ENCODE measurements at places on chromosomes 16 and 17.

DNA sequence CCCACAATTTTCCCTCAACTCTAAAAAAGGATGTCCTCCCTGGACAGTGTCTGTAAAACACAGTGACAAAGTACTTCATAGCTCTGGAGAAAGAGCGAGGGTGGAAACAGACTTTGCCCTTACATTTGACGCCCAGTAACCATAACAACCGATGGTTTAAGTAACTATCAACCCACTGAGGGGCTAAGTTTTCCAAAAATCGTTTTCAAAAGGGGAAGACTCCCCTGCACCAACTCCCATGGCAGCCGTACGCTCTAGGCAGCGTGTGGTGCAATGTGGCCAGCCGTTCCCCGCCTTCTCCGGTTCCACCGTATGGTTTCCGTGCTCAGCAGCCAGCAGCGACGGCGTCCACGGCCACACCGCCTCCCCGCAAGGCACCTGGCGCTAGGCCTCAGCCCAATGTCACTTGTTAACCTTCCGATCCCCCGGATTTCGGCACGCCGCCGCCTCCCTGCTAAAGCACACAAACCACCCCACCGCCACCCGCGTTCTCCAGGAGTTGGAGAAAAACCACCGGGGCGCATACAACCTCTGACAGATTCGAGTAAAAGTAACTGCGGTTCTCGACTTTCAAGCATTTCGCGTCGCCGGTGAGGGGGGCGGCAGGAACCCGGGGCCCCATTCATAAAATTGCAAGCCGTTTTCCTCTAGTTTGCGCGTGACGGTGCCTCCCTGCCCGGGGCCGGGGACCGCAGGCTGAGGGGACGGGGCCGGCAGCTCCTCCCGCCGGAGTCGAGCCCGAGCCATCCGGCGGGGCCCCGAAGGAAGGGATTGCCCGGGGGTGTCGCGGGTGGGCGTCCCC is 661 bp downstream of the TEX2 start:
- DNase-seq: peak; percentile 51

GRCh38 chr17:21282231-21282630 is 2.3 kb upstream of the MAP2K3 start:
- DNase-seq: no peak

DNA sequence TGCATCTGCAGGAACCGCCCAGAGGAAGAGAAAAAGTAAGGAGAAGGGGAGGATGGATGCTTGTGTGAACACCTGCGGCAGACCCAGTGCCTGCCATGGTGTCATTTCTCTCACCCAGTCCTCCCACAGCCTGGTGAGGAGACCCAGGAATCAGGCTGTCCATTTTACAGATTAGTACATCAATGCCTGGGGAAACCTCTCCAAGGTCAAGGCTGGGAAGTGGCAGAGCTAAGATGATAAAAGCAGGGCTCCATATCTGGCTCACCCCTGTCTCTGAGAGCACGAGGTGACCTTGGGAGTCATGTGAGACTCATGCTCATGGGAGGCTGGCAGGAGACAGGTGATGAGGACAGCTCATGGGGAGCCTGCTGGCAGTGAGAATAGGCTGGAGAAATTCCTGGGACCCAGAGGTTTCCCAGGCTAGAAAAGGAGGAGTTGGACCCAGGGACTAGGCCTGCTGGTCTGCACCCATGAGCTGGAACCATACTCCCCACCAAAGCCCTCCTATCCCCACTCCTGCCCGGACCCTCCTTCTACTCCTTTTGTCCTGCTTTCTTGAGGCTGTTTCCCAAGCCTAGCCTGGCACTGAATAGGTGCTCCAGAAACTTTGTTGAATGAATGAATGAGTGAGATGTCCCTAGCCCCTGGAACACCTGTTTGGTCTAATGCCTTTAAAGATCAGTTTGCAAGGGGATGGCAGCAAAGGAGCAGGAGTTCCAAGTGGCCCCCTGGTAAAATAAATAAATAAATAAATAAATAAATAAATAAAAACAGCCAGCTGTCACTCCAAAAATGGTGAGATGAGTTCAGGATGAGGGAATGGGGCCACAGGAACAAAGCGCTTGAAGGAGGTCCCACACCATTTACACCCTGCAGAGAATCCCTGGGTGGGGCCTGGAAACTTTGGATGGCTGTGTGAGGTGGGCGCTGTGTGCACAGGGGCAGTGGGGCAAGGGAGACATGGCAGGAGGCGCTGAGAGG is 1.6 kb downstream of the ZNF629 start:
- DNase-seq: no peak

DNA sequence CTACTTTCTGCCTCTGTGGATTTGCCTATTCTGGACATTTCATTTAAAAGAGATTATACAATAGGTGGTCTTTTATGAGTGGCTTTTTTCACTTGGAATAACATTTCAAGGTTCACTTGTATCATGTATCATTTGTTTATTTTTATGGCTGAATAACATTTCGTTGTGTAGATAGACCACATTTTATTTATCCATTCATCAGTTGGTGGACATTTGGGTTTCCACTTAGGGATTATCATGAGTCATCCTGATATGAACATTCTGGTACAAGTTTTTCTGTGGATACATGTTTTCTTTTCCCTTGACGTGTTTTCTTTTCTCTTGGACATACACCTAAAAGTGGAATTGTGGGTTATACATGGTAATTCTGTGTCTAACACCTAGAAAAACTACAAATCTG is 25.3 kb downstream of the PRSS54 start:
- no peak for DNase-seq

- DNase-seq: no peak
These were observed 46.3 kb downstream of the VMP1 start for GRCh38 chr17:59753522-59754467.

- DNase-seq: no peak
These were observed 124.4 kb downstream of the CDYL2 start for GRCh38 chr16:80680046-80680445.

- DNase-seq: no peak
These were observed 157.1 kb upstream of the WSCD1 start for GRCh38 chr17:5913032-5913531.

- DNase-seq: no peak
These were observed 237.7 kb downstream of the SEC14L1 start for GRCh38 chr17:77378318-77379064.

GRCh38 chr17:18960803-18961511 is 9.0 kb downstream of the SLC5A10 start:
- peak; percentile 78 for DNase-seq

DNA sequence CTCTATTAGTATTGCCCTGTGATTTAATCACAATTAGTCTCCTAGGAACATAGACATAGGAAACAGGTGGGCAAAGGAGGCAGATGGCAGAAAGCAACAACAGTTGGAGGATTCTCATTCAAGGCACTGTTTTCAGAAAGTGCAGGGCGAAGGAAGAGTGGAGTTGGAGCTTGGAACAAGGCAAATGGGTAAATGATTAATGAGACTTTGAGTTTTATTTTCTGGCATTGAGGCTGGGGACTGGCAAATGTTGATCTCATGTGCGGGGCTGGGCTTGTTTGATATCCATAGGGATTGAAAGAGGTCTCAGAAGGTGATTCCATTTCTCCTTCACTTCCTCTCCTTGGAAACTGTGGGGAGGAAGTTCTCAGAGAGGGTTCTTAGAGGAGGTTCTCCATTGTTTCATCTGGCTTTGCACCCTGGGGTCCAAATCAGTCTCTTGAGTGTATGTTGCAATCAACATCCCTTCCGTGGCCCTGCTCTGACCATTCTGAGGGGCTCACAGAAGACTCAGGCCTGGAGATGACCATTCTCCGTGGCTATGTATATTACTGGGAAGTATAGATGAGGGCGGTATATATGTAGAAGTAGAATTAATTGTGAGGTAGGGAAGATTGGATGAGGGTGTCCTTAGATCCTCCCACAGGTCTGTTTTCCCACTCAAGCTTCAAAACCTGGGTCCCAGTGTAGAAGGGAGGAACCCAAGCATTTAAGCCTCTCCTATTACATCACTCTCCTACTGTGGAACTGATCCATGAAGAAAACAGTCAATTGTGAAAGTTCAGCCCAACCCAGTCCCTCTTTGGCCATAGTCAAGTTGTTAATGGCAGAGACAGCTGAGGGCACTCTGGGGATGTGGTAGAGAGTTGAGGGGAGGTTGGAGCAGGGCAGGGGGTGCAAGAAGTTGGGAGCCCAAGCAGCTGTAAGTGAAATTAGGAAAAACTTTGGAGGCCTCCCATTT is 36.5 kb upstream of the SRSF1 start:
- DNase-seq: no peak

DNA sequence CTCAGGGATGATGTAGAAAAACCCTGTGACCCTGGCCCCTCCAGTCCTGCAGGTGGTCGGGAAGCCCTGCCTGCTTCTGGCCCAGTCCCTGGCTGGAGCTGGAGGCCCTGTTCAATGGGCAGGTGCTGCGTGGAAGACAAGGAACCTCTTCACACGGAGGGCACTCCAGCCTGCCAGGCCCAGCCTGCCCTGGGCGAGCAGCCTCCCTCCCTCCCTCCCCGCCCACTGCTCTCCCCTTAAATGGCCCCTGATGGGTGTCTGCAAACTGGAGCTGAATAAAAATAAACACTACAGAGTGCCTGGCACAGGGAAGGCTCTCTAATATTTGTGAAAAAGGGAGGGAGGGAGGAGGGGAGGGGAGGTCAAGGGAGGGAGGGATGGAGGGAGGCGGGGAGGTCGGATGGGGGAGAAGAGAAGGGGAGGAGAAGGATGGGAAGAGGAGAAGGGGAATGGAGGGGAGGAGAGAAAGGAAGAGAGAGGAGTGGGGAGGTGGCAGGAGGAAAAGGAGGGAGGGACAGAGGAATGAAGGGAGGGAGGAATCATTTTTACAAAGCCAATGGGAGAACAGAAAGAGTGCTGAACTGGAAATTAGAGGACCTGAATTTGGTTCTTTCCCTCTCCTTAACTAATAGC is 222.8 kb upstream of the TNRC6C start:
- peak; percentile 89 for DNase-seq

DNA sequence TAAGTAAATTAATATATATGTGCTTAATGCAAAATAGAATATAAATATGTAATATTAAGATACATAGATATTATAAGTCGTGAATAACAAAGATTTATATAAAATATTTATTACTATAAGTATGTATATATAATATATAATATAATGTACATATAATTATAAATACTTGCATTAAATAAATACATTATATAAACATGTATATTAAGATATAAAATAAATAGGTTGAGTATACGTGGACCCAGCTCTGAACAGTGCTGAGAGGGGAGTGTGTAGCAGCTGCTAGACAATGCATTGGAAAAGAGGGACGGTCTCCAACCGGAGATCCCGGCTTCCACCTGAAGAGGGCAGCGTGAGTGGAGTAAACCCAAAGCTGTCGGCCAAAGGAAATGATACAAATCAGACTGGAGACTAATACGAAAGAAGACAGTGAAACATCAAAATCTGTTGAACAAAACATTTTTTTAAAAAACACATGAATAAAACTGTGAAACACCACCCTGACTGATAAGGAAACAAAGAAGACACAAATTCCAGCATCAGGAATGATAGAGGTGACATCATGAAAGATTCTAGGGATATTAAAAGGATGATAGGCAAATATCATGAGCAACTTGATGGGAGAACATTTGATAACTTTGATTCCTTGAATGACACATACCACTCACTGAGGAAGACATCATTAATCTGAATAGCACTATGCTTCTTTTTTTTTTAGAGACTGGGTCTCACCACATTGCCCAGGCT is 125.4 kb upstream of the CHMP6 start:
- DNase-seq: peak; percentile 75

DNA sequence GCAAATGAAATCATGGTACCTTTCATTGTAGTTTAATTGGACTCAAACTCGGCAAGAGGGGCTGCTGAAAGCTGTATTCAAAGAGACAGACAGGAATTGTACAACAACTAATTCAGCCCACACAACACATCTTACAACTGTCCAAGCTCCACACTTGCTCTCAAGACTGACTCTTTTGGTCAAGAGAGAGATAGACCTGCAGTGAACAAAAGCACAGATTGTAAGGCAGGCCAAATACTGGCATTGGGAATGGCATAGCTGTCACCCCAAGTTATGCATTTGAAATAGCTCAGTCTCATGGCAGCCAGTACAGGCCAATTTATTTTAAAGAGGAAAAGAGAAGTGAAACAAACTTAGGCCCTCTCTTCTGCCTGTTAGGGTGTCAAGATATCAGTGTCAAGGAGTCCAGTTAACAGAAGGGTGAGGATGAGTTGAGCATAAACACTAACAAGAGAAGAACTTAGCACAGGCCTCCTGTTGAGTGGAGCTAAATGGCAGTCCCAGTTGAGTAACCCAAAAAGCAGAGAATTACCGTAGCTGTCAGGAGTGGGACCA is 215.7 kb downstream of the IRX3 start:
- no peak for DNase-seq

DNA sequence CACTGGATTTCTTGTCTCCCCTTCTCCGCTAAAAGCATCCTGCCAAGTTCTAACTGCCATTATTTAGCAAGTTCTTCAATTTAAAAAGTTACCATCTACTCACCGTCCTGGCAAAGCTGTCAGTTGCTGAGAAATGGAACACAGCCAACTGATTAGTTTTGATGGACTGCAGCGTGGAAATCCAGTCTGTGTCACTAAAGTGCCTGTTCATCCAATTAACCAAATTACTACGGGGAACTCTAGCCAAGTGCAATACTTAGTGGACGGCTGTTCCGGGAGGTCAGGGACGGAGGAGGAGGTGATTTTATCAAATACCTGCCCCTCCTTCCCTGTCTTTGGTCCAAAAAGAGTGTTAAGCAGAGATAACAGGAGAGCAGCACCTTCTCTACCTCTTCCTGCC is 260.7 kb downstream of the MAF start:
- no peak for DNase-seq

DNA sequence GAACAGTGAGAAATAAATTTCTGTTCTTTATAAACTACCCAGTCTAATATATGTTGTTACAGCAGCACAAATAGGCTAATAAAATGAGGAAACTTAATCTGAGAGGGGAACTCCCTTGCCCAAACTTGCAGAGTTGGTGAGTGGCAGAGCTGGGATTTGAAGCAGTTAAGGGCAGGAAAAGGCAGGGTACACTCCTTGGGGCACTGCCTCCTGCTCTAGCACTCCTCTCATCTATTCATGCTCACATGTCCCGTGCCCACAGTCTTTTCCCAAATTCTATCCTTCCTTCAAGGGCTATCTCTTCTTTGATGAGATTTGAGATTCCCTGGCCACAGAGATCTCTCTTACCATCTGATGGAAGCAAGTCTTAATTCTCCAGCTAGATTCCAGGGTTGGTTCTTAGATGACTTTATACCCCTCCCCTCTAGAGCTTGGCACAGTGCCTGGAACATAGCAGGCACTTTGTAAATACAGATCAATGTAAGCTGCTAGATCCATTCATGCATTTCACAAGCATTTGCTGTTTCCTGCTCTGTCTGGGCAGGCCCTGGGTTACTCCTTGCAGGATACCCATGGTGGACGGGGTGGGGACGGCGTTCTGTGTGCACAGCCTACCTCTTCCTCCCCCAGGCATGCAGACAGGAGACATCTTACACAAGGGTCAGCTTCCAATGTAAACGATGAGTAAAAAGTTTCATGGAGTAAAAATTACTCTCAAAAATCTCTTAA is 39.2 kb upstream of the ABCC12 start:
- no peak for DNase-seq

Measured in left hindlimb (tissue), 1 donor.